ENCODE measurements at places on chromosomes 6 and 20.

- DNase-seq: no peak
Observed at GRCh38 chr20:62568045-62568389, 74.3 kb upstream of the SLCO4A1 start.

GRCh38 chr20:25039697-25040437 is 18.1 kb downstream of the ACSS1 start:
- DNase-seq: no peak

- no peak for DNase-seq
Observed at GRCh38 chr6:92231171-92231701, 1188.1 kb downstream of the EPHA7 start.

GRCh38 chr6:12649325-12649724 is 67.2 kb upstream of the PHACTR1 start:
- DNase-seq: no peak

DNA sequence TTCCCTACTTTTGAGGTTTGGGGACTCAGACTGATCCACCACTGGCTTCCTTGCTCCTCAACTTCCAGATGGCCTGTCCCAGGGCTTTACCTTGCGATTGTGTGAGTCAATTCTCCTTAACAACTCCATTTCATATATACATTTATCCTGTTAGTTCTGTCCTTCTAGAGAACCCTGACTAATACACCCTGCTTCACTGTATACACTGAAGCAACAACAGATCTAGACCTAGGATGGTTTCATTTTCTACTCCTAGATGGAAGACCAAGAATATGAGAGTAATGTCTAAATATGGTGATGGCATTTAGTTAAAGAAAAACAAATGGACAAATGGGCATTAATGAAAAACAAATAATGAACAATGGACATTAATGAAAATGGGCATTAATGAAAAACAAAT is 225.6 kb downstream of the LMBRD1 start:
- no peak for DNase-seq

DNA sequence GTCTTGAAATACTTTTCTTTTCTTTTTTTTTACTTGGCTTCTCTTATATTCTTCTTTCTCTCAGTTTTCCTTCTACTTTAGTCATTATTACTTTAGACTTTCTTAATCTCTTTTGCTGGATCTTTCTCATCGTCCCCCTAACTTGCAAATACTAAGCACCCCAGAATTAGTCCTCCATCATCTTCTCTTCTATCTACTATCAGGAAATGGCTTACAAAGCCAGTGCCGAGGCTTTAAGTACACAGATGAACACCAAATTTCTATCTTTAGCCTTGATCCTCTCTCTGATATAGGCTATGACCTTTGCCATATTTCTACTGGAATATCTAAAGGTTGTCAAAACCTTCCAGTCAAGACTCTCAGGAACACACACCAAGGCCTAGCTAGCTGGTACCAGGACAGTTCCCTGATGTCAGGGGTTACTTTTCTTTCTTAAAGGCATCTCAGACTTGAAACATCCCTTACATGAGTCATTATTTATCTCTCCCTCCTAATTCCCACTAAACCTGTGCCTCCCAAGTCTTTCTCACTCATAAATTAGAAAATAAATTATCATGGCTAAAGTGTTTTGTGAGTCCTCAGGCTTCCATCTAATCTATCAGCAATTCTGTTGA is 278.6 kb upstream of the TCF21 start:
- no peak for DNase-seq

GRCh38 chr20:47674686-47675085 is 110.6 kb downstream of the SULF2 start:
- DNase-seq: no peak

DNA sequence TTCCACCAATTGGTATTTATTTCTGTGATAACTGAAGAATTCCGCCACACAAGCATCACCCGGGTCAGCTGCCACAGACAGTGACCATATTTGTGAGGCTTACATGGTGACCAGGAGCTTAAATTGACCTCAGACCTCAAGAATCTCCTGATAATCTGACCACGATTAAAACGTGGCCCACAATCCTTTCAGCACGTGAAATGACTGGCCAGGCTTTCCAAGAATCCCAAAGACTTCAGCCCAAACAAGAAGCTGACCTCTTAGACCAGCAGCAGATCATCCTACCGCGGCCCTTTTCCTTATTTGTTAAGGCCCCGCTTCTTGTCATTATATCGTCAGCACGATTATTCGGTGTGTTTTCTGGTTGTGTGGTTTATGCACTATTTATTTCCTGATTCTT is 45.6 kb upstream of the CD93 start:
- no peak for DNase-seq

GRCh38 chr20:35311409-35311808 is 19.2 kb upstream of the FAM83C start:
- no peak for DNase-seq

- DNase-seq: no peak
Observed at GRCh38 chr20:13174402-13174801, 46.7 kb upstream of the ISM1 start.

GRCh38 chr6:33445119-33445603 is 9.2 kb upstream of the ZBTB9 start:
- DNase-seq: no peak

DNA sequence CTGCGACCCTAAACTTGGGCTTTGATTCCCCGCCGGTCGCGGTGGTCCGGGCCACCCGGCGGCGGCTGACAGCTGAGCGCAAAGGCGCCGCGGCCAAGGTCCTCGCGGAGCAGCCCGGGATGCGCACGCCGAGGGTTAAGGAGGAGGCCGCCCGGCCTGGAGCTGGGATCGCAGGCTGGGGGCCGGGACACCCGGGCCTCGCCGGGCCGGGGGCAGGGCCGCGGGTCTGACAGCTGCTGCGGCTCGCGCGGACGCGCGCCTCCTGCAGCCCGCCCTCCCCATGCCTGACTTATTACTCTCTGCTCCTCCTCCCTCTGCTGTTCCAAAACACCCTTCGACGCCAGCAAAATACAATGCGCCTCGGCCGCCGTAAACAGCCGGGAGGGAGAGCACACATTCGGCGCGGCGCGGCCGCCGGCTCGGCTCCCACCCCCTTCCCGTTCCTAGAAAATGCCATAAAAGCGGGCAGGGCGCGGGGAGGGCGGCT is 746 bp downstream of the BACH2 start:
- DNase-seq: peak; percentile 46

- no peak for DNase-seq
Observed at GRCh38 chr6:19086480-19086879, 699.3 kb downstream of the RNF144B start.

DNA sequence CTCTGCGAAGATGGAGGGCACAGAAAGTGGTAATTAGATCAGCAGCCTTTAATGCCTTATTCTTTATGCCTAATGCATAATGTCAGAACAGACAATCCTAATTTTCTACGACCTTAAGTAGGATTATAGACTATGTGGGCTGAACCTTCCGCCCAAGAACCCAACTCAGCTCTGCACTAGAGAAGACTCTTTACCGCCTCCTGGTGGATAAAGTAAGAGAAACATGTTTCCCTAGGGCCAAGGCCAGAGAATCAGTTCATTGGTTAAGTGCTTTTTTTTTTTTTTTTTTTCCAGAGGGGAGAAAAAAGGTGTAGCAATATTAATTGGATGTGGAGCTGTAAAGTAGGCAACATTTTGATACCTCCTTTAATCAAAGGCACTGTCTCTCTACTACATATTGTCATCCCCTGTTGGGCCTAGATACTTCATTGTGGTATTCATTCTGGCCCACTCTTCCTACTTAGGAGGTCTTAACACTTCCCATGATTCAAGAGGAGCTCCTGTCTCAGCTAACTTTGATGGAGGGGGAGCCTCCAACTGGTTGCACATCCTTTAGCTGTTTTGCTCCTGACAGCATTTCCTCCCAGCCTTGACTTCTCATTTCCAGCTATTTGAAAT is 124.9 kb upstream of the NRN1 start:
- no peak for DNase-seq

DNA sequence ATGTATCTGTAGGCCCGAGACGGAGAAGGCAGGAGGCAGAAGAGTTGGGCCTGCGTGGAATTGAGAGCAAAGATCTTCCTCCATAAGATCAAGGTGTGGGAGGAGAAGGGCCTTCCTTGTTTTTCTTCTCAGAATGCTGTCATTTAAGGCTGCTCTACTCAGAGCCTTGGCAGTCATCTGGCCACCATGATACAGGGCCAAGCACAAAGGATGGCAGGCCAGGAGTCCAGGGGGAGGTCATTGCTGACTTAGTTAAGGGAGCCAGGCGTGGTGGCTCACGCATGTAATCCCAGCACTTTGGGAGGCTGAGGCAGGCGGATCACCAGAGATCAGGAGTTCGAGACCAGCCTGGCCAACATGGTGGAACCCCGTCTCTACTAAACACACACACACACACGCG is 137.1 kb downstream of the BMP7 start:
- DNase-seq: no peak

GRCh38 chr6:133245007-133245406 is 3.9 kb downstream of the EYA4 start:
- DNase-seq: no peak

DNA sequence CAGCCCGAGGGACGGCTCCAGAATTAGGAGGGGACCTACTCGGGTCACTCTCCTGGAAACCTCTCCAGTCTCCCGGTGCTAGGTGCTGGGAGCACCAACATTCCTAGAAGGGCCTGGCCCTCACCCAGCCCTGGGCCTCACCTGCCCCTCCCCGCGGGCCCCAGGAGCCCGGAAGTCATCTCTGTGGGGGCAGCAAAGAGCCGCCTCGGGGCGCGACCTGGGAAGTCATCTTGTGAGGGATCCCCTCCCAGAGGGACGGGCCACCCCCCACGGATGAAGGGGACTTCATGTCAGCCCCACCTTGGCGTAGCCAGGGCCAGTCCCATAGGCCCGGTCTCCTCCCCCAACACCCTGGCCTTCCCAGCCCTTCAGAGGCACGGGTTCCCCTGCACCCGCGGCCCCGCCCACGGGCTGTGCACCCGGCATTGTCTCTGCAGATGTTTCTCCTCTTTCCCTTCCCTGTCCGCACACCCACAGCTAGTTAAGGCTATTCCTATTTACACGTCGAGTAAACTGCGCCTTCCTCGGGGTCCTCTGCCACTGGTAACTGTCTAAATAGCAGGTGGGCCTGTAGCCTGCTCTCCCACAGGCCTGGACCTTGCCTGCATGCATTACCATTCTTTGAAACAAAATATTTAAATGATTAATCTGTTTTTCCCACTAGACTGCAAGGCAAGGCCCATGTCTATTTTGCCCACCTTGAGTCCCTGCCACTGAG is 896 bp upstream of the RNASET2 start:
- peak; percentile 53 for DNase-seq

- no peak for DNase-seq
Observed at GRCh38 chr6:98116455-98116854, 717.9 kb upstream of the POU3F2 start.

DNA sequence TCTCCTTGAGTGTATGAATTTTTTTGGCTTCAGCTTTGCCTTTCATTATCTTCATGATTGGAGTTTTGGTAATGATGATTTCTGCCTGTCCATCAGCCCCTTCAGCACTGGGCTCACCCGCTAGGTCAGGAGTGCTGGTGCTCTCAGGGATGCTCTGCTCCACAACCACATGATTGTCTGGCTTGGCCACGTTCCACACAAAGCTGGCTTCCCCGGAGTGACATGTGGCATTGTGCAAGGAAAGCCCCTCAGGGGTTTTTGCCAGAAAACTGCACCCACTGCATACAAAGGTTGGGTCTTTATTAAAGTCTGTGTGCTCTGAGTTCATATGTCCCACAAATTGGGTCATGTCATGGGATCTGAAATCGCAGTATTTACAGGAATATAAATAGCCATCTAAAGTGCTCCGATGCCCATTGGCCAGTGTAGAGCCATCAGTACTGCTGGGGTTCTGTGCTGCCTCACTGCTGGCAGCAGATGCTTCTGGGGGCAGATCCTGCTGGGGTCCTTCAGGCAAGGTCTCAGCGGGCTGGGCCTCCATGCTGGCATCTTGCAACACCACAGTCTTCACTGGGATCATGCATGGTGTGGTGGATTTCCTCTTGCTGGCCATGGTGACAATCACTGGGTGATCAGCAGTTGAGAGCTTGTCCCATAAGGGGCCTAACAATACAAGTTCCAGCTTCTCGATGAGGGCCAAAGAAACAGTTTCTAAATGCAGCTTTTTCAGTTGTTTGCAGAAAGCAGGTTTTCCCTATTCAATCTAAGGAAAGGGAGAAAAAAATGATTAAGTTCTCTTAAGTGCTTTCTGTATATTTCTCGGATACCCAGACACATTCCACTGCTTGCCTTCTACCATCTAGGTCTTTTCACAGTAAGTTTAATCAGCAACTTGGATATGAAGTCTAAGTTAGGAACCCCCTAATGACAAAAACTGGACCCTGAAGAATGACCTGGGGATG is 67.2 kb downstream of the PLCG1 start:
- no peak for DNase-seq

DNA sequence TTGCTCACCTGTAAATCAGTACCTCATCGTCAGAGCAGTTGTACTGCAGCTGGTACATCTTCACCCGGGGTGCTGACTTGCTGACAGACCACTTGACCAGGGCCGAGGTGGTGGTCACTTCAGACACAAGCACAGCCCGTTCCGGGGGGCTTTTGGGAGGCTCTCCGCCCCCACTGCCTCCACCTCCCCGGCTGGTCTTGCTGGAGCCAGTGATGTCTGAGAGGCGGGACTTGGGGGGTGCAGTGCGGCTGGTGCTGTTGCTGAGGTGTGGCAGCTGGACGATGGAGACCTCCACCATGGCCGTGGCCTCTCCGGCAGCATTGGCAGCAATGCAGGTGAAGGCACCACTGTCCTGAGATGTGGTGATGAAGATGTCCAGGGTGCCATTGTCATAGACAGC is 155.5 kb downstream of the LRFN2 start:
- no peak for DNase-seq

- DNase-seq: no peak
Observed at GRCh38 chr20:36493051-36493800, 48.1 kb upstream of the MYL9 start.

DNA sequence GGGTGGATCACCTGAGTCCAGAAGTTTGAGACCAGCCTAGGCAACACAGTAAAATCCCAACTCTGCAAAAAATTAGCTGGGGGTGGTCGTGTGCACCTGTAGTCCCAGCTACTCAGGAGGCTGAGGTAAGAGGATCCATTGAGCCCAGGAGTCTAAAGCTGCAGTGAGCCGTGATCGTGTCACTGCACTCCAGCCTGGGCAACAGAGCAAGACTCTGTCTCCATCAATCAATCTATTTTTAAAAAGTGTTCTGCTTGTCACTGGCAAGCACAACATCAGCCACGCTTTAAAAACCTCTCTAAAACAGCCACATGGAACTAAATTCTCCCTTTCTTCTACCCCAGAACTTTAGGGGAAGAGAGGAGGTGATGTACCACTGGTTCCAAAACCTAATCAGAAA is 131.6 kb upstream of the RREB1 start:
- DNase-seq: no peak

DNA sequence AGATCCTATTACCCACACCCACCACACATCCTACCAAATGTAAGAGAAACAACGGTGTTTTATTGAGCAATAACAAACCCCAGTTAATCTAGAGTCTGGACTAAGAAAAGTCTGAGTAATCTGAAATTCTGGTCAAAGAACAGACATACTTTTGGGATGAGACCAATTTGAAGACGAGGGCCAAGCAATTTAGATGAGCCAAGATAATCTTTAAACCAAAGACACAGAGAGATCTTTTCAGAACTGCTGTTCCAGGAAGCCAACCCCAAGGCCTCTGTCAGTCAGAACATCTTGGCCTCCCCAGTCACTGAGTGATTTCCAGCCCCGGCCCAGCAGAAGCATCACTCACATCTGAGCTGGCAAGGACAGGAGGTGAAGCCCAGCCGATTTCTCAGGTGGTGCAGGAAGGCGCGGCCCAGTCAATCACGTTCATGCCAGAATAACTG is 118.5 kb upstream of the SYNDIG1 start:
- DNase-seq: no peak
